ENCODE measurements at places on chromosomes 7 and 10.

- no peak for DNase-seq
Observed at GRCh38 chr10:88911851-88912250, 31.8 kb downstream of the STAMBPL1 start.

GRCh38 chr10:109534193-109534592 is 389.1 kb downstream of the XPNPEP1 start:
- DNase-seq: no peak

DNA sequence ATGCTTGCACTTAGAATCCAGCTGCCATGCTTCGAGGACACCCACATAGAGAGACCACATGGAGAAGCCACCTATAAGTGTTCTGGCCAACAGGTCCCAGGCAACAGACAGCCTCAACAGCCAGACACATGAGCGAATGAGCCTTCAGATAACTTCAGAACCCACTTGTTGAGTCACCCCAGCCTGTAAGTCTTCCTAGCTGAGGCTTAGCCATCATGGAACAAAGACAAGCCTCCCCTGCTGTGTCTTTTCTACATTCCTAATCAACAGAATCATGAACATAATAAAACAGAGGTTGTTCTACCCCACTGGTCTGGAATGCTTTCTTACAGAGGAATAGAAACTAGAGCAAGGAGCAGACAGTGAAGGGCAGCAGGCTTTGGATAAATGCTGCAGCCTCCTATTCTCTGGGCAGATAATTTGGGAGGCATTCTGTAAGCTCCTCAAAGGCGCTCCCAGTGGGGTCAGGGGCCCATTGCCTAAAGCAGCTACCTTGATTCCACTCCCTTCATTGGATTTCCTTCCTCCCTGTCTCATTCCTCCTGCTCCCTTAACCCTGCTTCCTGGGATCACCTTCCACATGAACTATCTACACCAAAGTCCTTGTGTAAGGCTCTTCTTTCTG is 4.6 kb downstream of the TLL2 start:
- no peak for DNase-seq

GRCh38 chr7:39824456-39825200 is 125.4 kb upstream of the CDK13 start:
- DNase-seq: no peak

DNA sequence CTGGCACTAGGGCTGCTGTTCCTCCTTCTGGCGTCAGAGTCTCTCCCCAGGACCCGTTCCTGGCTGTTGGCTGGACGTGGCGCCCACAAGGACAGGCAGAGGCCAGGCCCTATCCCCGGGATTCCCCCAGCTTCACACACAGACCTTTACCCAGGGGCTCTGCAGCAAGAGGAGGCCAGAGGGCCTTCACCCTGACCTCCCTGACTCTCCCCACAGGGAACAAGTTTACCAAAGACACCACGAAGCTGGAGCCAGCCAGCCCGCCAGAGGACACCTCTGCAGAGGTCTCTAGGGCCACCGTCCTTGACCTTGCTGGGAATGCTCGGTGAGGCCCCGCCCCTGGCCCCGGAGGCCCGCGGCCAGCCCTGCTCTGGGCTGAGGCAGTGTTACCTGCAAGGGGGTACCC is 82.2 kb downstream of the GTF2IRD1 start:
- no peak for DNase-seq

- DNase-seq: no peak
Observed at GRCh38 chr7:29123626-29124190, 22.6 kb downstream of the CPVL start.

DNA sequence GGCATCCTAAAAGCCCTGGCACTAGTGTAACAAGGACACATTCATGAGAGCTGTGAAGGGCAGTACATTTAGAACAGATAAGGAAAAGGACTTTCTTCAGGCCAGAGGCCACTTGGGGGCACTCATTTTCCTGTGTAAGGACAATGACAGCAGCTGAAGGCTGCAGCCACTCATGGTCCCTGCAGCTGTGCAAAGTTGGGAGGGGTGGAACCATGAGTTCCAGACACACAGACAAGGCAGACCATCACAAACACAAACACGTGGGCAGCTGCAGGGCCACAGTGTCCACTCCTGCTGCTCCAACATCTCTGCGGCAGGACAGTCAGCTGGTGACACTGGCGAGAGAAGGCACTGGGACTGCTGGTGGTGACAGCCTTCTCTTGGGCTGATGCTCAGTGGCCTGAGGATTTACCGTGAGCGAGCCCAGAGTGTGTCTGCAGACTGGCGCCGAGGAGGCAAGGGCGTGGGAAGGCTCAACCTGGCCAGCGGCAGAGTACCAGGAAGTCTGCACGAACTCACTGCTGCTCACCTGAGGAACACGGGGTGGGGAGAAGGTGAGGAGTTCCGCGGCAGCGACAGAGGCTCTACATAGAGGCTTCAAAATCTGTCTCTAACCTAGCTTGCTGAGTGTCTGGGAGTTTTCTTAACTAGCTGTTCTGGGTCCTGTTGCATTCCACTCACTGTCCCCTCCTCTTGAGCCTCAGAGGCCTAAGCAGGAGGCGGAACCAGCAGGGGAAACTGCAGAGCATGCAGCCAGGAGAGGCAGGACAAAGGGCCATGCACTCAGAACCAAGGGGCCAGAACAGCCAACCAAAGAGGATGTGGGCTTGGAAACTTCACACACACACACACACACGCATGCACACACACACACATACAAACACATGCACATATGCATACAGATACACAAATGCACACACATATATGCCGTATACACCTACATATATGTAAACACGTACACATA is 76.5 kb upstream of the DDC start:
- DNase-seq: no peak

GRCh38 chr7:65233409-65234034 is 140.1 kb upstream of the ZNF92 start:
- DNase-seq: no peak

DNA sequence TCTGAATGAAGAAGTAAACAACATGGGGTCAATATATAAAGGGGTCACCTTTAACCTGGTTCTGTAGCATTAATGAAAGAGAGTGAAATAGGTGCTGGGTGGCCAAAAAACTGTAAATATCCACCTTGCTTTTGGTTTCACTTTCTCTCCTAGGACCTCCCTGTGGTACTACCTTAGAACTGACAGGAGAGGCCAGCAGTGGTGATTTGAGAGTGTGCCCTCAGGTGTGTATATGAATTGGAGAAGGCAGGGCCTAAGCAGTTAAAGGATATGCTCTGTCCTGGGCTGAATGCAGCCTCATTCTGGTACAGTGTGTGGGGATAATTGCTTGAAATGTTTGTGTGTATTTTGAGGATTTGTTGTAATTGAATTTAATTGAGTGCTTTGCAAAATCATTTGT is 62.0 kb downstream of the BBS9 start:
- DNase-seq: no peak

GRCh38 chr10:69757553-69758309 is 44.0 kb upstream of the COL13A1 start:
- no peak for DNase-seq

DNA sequence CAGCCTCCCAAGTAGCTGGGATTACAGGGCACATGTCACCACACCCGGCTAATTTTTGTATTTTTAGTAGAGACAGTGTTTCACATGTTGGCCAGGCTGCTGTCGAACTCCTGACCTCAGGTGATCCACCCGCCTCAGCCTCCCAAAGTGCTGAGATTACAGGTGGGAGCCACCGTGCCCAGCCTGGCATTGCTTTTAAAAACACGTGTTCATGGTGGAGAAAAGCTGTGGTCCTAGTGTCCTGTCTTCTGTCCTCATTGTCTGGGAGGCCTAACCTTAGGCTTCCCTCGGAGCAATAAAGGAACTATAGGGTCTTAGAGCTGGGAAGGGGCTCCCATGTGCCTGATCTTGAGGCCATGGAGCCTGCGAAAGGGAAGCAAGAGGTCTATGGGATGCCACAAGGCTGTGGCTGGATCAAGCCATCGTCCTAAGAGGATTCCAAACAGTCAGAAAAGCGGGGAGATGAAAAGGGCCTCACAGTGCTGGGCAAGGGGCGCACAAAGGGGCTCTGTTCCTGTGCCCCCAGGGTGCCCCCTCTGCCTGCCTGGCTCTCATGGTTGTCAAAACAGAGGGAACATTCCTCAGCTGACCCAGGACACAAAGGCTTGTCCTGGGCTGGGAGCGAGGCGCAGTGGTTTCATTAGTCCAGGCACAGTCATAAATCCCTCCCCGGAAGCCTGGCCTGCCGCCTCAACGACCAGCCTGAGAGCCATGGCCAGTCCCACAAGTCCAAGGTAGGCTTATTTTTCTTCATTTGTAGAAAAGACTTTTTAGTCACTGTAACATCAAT is 106.6 kb upstream of the TNS3 start:
- DNase-seq: no peak

GRCh38 chr7:47847207-47847606 is 101.1 kb downstream of the PKD1L1 start:
- DNase-seq: no peak

DNA sequence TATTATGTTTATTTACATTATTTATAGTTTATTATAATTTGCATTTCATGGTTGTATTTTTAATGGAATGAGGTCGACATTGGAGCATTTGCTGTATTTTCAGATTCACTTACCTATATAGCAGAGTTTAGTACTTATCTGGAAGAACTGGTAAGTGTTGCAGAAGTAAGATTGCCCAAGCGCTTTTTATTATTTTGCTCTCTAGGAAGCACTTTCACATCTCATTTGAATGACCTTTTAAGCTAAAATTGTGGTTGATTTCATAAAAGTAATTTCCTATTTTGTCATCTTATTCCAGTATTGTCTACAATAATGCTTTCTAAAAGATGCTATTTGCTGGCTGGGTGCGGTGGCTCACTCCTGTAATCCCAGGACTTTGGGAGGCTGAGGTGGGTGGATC is 28.6 kb downstream of the SEC61A2 start:
- DNase-seq: no peak

- no peak for DNase-seq
Observed at GRCh38 chr7:73487486-73487885, 34.6 kb downstream of the BAZ1B start.

DNA sequence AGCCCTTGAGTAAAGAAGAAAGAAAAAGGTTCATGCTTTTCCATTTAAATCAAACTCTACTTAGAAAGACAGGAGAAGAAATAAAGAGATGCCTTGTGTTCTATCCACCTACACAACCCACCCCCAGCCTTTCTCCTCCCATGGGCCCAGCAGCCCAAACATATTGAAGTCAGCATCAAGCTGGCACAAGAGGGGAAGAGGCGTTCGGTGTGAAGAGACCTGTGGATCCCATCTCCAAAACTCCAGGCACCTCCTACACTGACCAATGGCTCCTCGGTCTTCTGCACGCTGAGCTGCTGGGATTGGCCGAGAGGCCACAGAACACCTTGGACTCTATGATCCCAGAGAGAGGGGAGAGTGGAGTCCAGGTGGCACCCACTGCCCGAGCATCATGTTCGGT is 66.0 kb upstream of the CELF2 start:
- DNase-seq: no peak

GRCh38 chr7:95011146-95011928 is 103.9 kb downstream of the PPP1R9A start:
- DNase-seq: no peak

- DNase-seq: no peak
Observed at GRCh38 chr7:25118048-25118753, 6.9 kb downstream of the CYCS start.

GRCh38 chr7:134907000-134907399 is 79.3 kb upstream of the AGBL3 start:
- DNase-seq: no peak

DNA sequence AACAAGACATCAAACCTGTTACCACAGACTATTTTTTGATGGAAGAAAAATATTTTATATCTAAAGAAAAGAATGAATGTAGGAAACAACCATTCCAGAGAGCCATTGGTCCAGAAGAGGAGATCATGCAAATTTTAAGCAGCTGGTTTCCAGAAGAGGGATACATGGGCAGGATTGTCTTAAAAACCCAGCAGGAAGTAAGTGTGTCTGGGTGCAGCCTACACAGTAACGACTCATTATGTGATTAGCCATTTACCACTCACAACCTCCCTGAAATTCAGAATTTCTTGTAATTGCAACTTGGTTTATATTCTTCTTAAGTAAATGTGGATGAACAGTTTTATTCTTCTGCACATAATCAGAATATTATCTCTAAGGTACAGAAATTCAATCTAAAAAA is 46.2 kb downstream of the NOC3L start:
- DNase-seq: no peak

GRCh38 chr7:15011289-15011688 is 108.7 kb upstream of the DGKB start:
- DNase-seq: no peak

DNA sequence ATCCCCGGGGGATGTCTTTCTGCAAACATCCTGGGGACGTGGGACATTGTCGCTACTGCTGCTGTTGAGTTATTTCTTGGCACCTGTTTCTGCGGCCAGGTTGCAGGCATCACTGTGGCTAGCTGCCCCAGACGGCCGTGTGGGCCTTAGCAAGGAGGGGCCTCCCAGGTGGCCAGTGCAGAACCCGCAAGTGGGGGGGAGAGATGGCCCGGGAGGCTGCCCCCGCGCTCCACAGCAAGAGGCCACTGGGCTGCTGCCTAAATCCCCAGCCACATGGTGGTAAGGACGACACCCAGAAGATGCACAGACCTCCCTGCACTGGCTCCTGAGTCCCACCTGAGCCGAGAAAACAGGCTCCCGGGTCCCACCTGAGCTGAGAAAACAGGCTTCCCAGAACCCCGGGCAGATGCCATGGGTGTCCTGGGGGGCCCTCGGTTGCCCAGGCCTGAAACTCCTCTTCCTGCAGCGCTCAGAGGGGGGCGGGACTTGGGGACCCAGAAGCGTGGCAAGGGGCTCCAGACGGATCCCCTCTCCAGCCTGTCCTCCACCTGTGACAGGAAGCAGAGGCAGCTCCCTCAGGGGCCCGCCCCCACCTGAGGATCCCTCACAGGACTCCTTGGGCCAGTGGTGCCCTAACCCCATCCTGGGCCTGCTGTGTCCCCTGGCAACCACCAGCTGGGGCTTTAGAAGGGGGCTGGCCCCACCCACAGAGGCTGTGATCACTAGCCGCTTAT is 952 bp upstream of the MAFK start:
- DNase-seq: no peak

GRCh38 chr10:124755581-124755980 is 11.4 kb upstream of the FAM53B start:
- no peak for DNase-seq

GRCh38 chr10:84214612-84215235 is 10.6 kb downstream of the LRIT2 start:
- DNase-seq: no peak

GRCh38 chr7:21675255-21675654 is 132.4 kb downstream of the DNAH11 start:
- no peak for DNase-seq

DNA sequence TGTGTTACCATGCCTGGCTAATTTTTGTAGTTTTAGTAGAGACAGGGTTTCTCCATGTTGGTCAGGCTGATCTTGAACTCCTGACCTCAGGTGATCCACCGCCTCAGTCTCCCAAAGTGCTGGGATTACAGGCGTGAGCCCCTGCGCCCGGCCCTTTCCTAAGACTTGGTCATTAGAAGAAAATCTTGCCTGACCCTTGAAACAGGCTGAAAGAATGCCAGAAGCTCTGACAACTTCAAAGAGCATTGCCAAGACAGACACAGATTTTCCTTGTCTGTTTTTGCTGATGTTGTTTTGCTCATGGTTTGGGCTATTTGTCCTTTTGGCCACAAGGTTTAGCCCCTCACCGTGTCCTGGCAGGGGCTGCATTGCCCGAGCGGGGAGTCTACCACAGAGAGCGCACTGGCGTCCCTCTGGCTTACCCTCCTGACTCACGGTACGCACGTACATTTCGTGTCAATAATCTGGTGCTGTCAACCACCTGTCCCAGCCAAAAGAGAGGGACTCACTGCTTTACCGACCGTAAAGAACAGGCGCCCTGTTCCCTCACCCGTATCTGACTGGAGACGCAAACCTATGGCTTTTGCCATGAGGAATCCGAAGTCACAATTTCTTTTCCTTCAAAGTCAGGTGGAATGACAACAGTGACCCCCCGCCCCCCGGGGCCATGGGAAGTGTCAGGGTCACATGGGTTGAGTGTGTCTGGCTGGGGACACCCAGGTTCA is 10.1 kb upstream of the INPP5A start:
- DNase-seq: no peak
